ENCODE measurements at places on chromosomes 1 and 21. TPM values are rescaled to one million over a fixed set of nuclear protein-coding genes. Genes with fewer than 3 reads are reported as not detected.

SPRR1B gene
- not detected for total RNA-seq

- no peak for DNase-seq
Measured at GRCh38 chr1:162570718-162571117, 9.2 kb downstream of the UAP1 start.

PLA2G2D gene
- total RNA-seq = not detected

IGSF3 gene
- 1.4 TPM for total RNA-seq

DNA sequence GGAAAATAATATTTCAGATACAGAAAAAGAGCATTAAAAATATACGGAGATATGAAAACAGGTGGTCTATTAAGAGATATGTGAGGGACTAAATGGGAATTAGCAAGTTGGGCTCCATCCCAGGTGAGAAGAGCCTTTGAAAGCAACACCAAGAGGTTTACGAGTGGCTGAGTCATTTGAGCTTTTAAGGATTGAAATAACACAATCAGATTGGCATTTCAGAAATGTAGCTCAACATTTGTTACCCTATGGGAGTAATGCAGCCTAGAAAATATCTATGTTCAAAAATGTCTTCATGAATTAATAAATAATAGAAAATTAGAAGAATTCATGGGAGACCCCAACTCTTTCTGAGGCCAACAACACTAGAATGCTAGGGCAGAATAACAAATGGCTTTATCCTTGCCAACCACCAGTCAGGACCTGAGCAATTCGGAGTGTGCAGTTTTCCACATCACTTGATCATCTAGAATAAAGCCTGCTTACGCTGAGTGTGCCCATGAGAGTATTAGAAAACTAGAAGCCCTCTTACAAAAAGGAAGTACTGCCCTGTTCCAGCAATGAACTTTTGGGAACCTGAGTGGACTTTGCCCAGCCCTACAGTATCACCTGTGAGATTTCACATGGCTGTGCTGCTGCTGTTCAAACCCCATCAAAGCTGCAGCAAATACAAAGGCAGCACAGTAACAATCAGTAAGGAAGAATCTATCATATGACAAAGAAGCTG, 538.0 kb upstream of the CAMK1G start:
- no peak for DNase-seq

All from activated naive CD4-positive, alpha-beta T cell treated with anti-CD3 and anti-CD28 coated beads, Interleukin-2, amount 50 U/mL, for 72 hours (primary cell).